ENCODE measurements at places on chromosomes 2 and 18. TPM values are rescaled to one million over a fixed set of nuclear protein-coding genes. Genes with fewer than 3 reads are reported as not detected.

CNGA3 gene
- total RNA-seq, result not detected

AQP12A gene
- total RNA-seq, result not detected

NCKAP5 gene
- not detected for total RNA-seq

ACSL3 gene
- 305 TPM for total RNA-seq

TM4SF20 gene
- not detected for total RNA-seq

IL36G gene
- not detected for total RNA-seq

CD207 gene
- 0.27 TPM for total RNA-seq

VAMP5 gene
- total RNA-seq, result 7.2 TPM

CNDP1 gene
- total RNA-seq, result not detected

EMILIN1 gene
- total RNA-seq, result 9.7 TPM

FOXI3 gene
- not detected for total RNA-seq

TSGA10 gene
- 15.0 TPM for total RNA-seq

RGPD3 gene
- total RNA-seq, result 0.53 TPM

CBLN2 gene
- total RNA-seq, result not detected

PDE11A gene
- 1.4 TPM for total RNA-seq

KATNAL2 gene
- not detected for total RNA-seq

FBXO48 gene
- 0.59 TPM for total RNA-seq

ZFP36L2 gene
- total RNA-seq, result 32.5 TPM

IWS1 gene
- total RNA-seq, result 90.2 TPM

SP110 gene
- total RNA-seq, result 10.4 TPM

APCDD1 gene
- 2.1 TPM for total RNA-seq

IL36A gene
- not detected for total RNA-seq

TOGARAM2 gene
- not detected for total RNA-seq

GNLY gene
- total RNA-seq, result not detected

ALPI gene
- total RNA-seq, result not detected

UGGT1 gene
- total RNA-seq, result 83.2 TPM

ABHD1 gene
- total RNA-seq, result 0.04 TPM

SERPINB3 gene
- not detected for total RNA-seq

IMPACT gene
- total RNA-seq, result 7.7 TPM

C2orf80 gene
- not detected for total RNA-seq

ATG4B gene
- total RNA-seq, result 95.5 TPM

C2orf78 gene
- total RNA-seq, result not detected

CRYGD gene
- total RNA-seq, result not detected

DSC3 gene
- total RNA-seq, result 0.38 TPM

TRIM43 gene
- not detected for total RNA-seq

ALK gene
- not detected for total RNA-seq

LIMS1 gene
- 55.1 TPM for total RNA-seq

CAPN13 gene
- total RNA-seq, result not detected

PUS10 gene
- total RNA-seq, result 44.3 TPM

ZNF385B gene
- total RNA-seq, result 4.0 TPM
